ENCODE measurements at places on chromosomes 3 and 15.

DNA sequence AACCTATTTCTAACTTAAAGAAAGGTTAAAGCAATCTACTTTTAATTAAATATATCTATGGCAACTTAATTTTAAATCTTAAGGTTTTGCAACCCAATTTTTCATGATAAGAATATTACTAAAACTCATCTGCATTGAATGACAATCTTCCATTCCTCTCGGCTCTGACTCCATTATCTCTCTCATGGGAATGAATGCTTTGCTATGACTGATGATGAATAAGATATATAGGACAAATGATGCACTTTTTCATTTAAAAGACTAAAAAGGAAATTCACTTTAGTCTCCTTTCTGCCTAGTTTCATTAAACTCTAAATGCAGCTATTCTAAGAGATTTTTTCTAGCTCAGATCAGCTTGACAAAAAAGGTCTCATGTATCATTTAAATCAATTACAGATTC lies 68.7 kb downstream of the GBE1 start:
- DNase-seq = no peak

DNA sequence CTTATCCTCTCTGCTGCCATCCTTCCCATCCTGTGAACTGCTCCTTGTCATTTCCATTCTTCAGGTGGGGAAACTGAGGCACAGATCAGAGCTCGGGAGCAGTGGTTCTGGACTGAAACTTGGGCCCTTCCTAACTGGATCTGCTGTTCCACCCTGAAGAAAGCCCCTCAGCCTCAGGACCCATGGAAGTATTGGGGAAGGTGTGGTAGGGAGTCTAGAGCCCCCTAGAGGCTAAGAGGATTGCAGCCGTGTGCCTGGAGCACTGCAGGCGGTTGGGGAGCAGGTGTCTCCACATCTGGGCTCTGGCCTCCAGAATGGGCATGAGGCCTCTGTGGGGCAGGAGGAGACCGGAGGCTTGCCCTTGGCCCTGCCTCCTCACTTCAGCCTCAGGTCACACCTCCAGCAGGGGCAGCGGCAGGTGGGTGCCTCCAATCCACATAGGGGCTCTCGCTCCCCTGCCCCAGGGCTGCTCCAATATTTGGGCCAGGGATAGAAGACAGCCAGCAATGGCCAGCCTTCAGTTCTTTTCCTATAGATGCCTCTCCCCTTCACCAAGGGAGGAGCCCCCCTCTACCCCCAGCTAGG lies 28.1 kb downstream of the DNAJB8 start:
- DNase-seq = no peak

- no peak for DNase-seq
Observed at GRCh38 chr3:157876556-157876955, 229.7 kb downstream of the SHOX2 start.

DNA sequence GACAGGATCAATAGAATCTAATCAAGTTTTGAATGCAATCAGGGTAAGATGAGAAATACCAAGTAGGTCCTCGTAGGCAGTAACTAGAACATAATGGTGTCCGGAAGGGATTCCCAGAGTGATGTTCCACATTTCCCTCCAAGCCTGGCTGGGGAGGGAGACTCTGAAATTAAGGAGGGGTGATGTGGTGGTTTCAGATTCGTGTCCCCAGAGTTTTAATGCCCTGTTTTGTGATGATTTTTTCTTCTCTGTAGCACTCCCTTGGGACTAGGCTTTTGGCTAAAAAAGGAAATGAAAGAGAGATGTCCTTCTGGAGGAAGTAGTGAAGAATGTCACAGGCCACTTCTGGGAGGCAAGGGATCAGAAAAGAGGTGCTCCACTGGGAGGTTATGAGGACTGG lies 108.3 kb upstream of the CACNA2D3 start:
- DNase-seq = no peak

DNA sequence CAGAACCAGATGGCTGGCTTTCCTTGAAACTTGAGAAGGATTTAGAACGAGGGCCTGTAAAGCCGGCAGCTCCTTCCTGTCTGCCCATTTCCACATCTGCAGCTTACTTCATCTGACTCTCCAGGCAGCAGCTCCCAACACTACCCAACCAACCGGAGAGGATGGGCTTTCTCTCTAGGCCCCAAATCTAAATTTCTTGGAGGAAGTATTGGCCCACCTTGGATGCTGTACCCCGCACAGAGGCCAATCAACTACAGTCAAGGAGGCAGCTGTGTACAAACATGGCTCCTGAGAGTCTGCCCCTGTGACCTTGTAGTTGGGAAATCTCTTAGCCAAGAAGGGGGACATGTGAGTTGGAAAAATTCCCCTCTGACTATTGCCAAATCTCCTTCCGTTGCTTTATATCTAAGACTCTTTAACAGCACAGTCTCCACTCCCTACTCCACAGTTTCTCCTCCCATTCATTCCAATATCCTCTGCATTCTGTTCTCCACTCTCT lies 8.0 kb upstream of the ACAP2 start:
- no peak for DNase-seq

GRCh38 chr3:57855281-57855680 lies 99.2 kb downstream of the SLMAP start:
- no peak for DNase-seq

GRCh38 chr15:51104512-51104911 lies 9.8 kb upstream of the TNFAIP8L3 start:
- DNase-seq = no peak

DNA sequence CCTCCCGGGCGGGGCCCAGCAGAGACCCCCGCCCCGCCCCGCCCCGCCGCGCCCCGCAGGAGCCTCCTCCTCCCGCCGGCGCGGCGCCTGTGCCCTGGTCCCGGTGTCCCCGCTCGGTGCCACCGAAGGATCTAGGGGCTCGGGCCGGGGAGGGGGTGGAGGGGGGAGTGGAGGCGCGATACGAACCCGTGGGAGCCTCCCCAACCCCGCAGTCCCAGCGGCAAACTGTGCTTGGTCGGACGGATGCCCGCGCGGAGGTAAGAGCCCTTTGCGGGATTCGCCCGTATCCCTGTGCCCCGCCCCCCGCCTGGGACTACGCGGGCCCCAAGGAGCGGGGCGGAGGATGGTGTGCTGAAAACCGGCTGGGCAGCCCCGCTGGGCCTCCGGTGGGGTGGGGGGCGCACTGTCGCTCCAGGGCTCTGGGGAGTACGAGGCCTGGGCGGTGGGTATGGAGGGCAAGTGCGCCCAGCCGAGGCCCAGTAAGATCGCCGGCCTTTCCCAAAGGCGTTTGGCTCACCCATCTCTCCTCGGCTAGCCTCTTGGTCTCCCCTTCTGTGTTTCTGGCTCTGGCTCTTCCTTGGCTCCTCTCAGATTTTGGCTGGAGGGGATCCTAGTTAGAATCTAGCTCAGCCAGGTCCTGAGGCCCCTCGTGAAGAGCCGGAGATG lies 65.6 kb upstream of the POLG start:
- DNase-seq = no peak

GRCh38 chr3:21237638-21238037 lies 513.4 kb downstream of the ZNF385D start:
- DNase-seq = no peak

DNA sequence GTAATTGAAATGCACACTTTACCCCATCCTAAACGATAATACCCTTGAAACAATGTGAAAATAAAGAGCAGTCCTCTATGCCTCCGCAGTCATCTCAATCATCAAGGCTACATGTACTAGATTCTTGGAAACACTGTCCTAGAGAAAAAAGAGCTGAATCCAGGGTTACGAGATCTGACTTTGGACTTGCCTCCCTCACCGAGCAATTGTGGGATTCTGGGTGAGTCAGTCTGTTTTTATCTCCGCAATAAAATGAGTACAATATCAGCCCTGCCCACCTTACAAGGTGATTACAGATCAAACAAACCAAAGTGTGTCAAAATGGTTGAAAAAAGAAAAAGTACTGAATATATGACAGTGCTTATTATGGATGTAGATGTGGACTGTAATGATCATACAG lies 152.3 kb upstream of the SNTN start:
- DNase-seq = no peak

GRCh38 chr3:28399206-28399605 lies 50.6 kb upstream of the AZI2 start:
- no peak for DNase-seq

DNA sequence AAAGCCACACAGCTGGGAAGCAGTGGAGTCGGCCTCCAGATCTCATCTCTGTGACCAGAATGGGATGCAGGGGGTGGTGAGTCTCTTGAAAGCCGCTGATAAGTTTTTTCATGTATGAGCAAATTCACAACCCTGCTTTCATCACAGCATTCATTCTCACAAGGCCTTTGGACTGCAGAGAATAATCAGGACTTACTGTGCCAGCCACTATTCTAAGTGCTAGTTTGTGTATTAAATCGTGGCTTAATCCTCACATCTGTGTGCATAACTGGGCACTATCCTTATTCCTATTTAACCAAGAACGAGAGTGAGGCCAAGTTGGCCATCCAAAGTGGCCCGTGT lies 64.2 kb upstream of the POLG start:
- no peak for DNase-seq

- no peak for DNase-seq
Observed at GRCh38 chr3:100081311-100081710, 33.0 kb downstream of the FILIP1L start.

DNA sequence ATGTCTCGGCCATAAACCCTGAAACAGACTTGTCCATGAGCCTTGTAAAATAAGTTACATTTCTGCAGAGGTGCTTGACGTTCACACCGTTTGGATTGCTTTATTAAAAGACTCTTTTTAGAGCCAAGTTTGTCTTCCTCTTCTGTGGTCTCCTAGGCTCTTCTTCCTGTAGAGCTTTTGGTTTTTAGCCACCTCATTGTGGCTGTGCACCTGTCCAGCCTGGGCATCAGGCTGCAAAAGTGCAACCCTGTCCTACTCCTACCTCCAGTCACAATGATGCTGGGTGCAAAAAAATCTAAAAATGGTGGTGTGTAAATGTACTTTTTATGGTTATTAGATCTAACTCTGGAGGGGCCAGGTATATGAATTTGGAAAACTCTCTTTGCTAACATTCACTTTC lies 2.8 kb upstream of the RIOX2 start:
- no peak for DNase-seq

GRCh38 chr3:103926936-103927335 lies 1439.8 kb upstream of the ALCAM start:
- no peak for DNase-seq

DNA sequence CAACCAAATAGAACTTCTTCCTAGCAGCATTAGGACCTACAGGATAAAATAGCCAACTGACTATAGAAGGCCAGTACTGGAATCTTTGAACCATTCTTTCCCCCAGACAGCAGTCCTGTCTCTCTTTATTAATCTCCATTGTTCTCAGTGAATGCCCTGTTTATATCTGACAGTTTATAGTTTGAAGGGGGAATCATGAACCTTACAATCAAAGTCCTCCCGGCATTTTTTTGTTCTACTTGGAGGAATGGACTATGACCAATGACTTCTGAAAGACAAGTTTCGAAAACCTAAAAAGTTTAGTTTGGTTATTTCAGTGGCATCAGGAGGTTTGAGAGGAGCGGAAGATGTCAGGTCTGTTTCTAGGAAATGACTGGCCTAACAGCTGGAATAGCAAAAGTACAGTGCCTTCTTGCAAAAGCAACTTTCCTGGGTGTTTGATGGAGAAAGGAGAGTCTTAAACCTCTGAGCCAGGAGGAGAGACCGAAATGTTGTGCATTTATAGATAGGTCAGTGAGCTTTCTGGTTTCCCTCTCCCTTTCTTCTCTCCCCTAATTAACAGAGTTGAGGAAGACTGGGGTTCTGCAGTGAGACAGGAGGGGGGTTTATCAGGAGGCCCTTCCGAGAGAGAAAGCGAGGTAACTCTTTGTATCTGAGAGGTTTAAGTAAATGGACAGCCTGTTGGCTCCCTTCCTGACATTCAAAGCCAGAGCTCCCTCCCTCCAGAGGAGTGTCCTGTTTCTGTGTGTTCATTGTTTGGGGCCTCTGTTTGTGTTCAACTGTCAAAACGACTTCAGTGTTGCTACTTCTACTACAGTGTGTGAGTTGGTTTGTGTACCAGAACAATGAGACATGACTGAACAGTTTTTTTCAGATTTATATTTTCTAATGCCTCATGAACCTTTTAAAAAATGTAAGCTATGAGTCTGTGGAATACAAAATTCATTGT lies 383.0 kb upstream of the RARB start:
- peak; percentile 56 for DNase-seq

DNA sequence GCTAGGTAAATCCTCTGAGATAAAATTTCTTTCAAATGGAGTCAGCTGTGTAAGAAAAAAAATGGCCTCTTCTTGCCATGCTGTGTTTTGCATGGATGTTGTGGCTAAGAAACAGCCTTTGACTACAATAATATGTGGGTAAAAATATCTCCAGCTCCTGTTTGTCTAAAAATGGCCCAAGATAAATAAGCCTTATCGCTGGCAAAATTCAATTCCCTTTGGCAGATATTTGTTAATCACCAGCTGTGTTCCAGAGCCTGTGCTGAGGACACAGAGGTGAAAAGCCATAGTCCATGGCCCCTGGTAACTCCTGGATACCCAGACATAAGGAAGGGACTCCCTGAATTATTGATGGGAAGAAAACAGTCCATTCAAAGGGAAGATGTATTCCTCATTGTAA lies 15.3 kb upstream of the RAMAC start:
- no peak for DNase-seq

- DNase-seq = no peak
Observed at GRCh38 chr15:78242128-78242527, 7.8 kb upstream of the ACSBG1 start.

GRCh38 chr3:43411429-43411828 lies 125.1 kb downstream of the SNRK start:
- DNase-seq = no peak

DNA sequence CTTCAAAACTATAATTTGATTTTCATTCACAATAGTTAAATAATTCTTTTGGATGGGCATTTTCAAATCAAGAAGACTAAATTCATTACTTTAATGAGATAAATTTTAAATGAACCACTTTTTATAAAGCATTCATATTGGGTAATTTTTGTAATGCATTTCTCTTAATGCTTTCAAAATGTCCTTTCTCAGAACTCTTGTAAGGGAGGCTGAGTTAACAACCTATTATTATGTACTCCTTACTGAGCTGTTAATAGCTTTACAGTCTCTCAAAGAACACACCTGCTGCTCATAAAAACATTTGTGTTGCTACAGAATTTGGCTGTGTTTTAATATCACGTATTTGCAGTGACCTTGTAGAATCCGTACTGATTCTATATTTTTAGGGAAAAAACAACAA lies 334.0 kb upstream of the ARL6 start:
- DNase-seq = no peak

Measured in right hindlimb (tissue), 1 donor.